Suppressor macrophage (primary cell): ENCODE measurements at places on chromosomes 13 and 19.
A peak's percentile ranks its signal among the peaks of the same experiment; 100 is the strongest.

DNA sequence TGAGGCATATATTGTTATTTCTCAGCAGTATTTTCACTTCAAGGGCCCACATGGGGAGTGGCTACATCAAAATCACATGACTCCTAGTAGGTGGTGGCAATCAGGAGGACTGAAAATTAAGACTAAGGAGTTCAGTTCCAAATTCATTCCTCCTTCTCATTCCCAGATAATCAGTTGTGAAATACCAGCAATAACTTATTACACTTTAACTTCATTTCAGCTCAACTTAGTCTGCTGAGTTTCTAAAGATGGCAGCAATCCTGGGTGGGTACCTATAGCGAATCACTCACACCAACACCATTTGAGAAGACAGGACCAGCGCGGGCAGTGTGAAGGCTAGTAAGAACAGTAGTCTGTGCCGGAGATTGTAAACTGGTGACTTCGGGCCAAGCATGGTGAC lies 63.9 kb upstream of the SLC10A2 start:
- no peak for DNase-seq

- DNase-seq, result peak; percentile 26
Observed at GRCh38 chr13:41459432-41460073, 2.2 kb downstream of the RGCC start.

DNA sequence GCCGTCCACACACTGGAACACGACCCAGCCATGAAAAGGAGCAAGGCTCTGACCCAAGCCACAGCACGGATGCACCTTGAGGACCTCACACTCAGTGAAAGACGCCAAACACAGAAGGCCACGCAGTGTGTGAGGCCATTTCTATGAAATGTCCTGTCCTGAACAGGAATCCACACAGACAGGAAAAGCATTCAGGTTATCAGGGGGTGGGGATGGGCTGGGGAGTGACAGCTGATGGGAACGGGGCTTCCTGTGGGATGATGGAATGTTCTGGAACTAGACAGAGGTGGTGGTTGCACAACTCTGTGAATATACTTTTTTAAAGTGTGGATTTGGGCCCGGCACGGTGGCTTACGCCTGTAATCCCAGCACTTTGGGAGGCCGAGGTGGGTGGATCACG lies 30.6 kb downstream of the GPX4 start:
- no peak for DNase-seq

GRCh38 chr13:43376596-43376995 lies 353.2 kb downstream of the DNAJC15 start:
- no peak for DNase-seq

DNA sequence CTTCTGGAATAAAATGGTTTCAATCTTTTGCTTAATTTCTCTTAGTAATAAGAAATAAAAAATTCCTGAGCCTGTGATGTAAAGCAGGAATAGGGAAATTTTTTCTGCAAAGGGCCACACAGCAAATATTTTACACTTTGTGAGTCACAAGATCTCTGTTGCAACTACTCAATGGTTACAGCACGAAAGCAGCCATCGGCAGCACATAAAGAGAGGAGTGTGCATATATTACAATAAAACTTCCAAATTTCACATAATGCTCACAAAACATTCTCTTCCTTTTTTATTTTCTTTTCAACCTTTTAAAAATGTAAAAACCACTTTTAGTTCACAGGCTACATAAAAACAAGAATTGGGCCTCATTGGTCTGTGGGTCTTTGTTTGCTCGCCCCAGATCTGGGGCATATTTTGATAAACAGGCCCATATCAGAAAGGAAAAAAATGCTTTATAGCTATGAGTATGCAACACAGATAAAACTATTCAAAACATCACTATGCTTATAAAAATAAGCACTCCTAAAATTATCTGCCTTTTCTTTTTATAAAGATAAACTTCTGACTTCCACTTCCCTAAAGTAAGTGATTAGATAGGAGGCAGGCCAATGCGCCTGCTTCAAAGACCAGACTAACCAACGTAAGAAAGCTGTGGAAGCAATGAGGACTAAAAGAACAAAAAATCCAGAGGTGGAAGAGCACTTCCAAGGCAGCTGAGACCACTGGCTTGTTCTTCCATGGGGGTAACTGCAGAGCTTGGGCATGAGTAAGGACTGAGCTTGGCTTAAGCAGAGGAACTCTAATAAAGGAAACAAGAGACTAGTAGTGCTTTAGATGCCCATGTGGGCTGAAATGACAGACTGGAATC lies 26.5 kb downstream of the MYCBP2 start:
- DNase-seq, result peak; percentile 62

GRCh38 chr19:8137425-8137824 lies 12.0 kb downstream of the FBN3 start:
- DNase-seq, result no peak

DNA sequence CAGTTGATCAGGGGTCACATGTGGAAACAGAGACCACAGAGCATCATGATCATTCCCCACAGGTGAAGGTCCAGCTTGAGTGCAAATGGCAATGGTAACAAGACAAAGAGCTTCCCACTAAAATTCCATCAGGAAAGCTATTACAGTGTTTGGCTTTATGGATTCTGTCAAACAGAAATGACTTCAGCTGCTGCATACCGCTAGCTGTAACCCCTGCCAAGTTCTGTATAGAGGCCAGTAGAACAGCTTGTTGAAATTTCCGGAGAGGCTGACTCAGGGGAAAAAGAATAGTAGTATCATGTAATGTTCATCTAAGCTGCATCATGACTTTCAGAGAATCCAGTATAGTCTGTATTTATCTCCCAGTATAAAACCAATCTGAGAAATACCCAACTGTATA lies 1704.7 kb downstream of the SLITRK5 start:
- no peak for DNase-seq

GRCh38 chr19:14563989-14564651 lies 7.7 kb downstream of the NDUFB7 start:
- DNase-seq, result peak; percentile 37
